Stimulated activated CD8-positive, alpha-beta memory T cell treated with anti-CD3 and anti-CD28 coated beads, Interleukin-2, amount 100 ng/mL, for 1 hour (primary cell): ENCODE measurements at places on chromosomes 4 and X.

GRCh38 chr4:63717384-63717783 lies 691.9 kb downstream of the TECRL start:
- no peak for DNase-seq

DNA sequence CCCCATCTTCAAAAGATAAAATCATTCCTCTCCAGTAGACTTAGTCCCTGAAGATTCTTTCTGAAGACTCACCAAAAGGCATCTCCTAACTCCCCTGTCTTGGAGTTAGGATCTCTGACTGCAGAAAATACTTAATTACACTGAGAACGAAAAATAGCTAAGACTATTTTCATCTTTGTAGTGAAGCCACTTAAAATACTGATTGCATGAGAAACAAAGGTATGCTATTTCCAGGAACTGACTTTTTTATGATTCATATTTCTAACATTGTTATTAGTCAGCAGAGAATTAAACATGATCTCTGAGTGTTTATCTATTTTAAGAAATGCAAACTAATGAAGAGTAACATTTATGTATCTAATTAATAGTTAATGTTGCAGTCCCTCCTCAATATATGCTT lies 71.8 kb upstream of the NR3C2 start:
- no peak for DNase-seq

DNA sequence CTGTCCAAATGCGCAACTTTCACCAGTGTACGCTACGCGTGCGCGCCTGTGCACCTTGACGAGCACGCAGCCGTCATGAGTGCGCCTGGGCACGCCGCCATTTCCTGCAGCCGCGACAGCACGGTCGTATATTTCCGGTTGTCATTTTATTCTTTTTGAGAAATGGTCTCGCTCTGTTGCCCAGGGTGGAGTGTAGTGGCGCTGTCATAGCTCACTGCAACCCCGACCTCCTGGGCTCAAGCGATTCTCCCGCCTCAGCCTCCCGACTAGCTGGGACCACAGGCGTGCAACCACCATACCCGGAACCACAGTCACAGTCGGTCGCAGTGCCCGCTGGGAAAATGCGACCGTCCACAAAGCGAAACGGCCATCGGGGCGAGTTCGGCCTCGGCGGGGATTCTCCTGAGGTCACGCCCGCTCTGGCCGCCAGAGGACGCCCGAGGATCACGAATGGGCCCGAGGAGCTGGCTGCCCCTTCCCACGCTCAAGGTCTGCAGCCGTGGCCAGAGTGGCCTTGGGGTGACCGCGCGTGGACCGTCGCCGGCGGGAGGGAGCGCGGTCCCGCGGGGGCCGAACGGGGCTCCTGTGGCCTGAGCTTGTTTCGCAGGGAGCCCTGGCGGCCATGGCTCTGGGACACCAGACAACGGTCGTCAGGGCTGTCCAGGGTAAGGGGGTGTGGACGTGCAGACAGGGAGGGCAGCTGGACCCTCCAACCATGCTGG lies 23.7 kb upstream of the PNMA3 start:
- peak; percentile 31 for DNase-seq

- DNase-seq = no peak
These were observed 18.5 kb downstream of the ACSL1 start for GRCh38 chr4:184807256-184807655.

- no peak for DNase-seq
These were observed 33.1 kb downstream of the ENPEP start for GRCh38 chr4:110508827-110509710.

GRCh38 chrX:118345045-118345463 lies 852 bp upstream of the WDR44 start:
- no peak for DNase-seq
